ENCODE measurements at places on chromosomes 4 and X.

- DNase-seq = no peak
These were observed 58.2 kb upstream of the STOX2 start for GRCh38 chr4:183846951-183847350.

DNA sequence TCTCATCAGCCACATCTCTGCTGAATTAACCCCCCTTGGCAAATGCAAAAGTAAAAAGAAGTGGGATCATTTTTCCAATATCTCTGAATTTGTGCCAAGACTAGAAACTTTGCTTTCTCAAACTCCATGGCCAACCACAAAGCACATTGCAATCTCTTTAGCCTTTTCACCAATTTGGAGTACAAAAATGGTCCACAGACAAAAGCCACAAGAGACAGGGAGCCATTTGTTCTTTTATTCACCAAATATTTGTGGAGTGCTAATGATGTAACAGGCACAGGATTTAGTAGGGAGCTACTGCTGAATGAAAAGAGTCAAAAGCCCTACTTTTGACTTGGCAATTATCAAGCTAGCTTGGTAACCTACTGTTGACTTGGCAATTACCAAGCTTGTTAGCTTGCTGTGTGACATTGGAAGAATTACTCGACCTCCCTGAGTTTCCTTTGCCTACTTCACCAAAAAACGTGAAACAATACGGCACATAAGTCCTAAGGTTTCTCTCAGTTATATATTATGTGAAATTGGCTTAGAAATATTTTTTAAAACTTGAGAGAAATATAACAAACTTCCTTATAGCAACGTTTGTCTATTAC, 97.1 kb upstream of the KLF3 start:
- no peak for DNase-seq

GRCh38 chrX:140477987-140478386, 26.9 kb downstream of the SOX3 start:
- no peak for DNase-seq

DNA sequence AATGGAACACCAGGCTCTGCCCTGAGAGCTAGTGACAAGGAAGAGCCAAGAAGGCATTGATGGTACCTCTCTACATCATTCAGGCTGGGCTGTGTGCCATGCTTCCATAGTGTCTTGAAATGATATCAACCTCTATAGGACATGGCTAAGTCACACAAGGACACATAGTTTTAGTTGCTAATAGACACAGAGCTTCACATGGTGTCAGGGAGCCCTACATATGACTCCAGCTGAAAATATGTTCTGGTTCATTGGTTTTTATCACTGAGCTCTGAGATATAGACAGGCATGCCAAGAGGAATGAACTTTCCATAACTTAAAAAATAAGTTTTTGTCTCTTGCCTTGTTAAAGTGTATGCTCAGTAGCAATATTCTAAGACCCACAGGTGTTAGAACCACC, 72.1 kb upstream of the PRKG2 start:
- DNase-seq = no peak

- DNase-seq = no peak
These were observed 5.6 kb downstream of the SORCS2 start for GRCh38 chr4:7197910-7198309.

DNA sequence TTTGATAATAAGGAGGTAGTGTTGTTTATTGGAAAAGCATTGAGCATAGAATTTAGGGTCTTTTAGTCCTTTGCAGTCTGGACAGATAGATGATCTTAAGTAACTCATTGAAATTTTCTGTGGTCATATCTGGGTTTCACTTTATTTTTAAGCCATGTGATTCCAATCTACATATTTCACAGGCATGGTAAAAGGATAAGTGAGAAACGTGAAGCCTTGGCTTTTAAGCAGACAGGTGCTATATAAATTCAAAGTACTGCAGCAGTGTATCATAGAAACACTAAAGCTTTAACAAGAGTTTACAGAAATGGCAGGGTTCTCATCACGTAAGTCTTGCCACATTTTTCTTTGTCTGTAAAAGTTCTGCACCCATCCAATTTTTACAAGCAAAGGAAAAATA, 4.9 kb downstream of the PLS3 start:
- DNase-seq = no peak

- DNase-seq = no peak
These were observed 103.1 kb downstream of the UCHL1 start for GRCh38 chr4:41359836-41360213.

- no peak for DNase-seq
These were observed 119.4 kb downstream of the FAT4 start for GRCh38 chr4:125434136-125434535.

- DNase-seq = peak; percentile 34
These were observed 38.6 kb upstream of the MSMO1 start for GRCh38 chr4:165288639-165289422.

DNA sequence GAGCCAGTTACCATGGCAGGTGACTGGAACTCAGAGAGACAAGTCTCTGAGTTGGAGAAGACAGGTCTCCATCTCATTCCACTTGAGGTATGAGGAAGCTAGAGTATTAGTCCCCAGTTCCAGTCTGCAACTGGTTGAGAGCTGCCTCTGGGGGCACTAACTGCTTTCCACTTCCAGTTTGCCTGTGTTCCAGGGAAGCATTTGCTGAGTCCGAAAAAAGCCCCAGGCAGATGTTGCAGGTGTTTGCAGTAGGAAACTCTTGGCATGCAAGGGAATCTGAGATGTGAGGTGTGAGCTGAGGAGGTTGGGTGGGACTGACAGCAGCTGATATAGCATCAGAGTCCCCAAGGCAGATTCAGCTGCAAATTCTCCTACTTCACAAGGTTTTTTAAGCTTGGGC, 272.2 kb upstream of the CASK start:
- DNase-seq = no peak

DNA sequence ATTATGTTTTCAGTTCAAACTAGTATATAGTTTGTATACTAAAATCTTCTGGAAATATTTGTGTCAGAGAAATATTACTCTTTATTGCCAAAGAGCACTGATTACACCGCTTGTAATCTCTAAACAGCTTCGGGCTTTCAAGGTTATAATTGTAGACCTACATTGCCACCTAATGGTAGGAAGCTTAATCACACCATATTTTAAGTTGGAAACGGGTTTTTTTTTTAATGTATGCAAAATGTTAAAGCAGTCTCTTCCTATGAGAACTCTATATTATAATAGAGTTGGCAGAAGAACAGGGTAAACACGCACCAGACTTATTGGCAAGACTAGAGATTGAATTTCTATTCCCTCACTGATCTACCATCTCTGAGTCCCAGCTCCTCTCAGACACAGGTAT, 19.5 kb upstream of the NFXL1 start:
- DNase-seq = peak; percentile 13

- DNase-seq = no peak
These were observed 26.6 kb downstream of the TRIML2 start for GRCh38 chr4:188082796-188083195.

- no peak for DNase-seq
These were observed 17.0 kb downstream of the PRSS12 start for GRCh38 chr4:118335774-118336173.

GRCh38 chr4:519885-520682, 21.1 kb downstream of the PIGG start:
- no peak for DNase-seq

DNA sequence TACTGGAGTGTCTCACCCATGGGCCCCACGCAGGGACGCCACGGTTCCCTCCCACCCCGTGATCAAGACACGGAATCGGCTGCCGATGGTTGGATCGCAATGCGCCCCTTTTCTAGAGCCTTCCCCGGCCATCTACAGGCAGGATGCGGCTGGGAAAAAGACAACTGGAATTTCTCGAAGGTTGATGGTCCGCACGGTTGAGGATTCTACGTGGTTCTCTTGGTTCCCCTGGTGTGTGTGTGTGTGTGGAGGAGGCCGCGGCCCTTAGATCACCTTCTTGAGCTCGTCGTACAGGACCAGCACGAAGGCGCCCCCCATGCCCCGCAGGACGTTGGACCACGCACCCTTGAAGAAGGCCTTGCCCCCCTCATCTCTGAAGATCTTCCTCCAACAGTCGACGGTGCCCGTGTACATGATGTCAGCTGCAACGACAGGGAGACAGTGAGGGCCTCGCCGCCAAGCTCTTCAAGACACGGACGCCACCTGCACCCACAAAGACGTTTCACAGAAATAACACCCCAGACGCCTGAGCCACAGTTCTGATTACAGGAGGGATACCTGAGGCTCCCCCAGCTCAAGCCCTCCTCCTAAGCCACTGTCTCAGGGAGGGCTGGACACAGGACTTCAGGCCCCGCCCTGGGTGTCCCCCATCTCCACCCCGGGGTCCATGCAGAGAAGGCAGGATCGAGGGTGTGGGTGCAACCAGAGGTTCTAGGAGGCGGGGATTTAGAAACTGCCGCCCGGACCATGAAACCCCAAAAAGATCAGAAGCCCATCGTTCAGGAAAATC, 5.4 kb downstream of the SLC25A6 start:
- DNase-seq = no peak

DNA sequence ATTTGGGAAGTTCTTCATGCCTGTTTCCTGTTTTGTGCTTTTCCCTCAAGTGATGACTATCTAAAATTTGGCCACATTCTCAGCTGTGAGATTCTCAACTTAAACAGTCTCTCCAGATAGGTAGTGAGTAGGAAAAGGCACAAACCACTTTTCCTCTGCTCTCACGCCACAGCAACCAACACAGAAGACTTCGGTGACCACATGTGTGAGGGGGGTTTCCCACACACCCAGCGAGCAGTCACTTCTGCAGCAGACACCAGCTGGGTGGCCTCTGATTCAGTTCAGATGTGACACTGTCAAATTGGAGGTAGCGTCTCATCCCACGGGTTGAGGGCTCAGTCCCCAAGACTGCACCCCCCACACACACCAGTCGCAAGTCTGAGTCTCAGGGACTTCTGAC, 25.1 kb upstream of the CLDN34 start:
- DNase-seq = no peak

- peak; percentile 9 for DNase-seq
These were observed 94.1 kb downstream of the COX18 start for GRCh38 chr4:72975488-72975784.

GRCh38 chrX:32524385-32524784, 687.0 kb downstream of the DMD start:
- DNase-seq = no peak

DNA sequence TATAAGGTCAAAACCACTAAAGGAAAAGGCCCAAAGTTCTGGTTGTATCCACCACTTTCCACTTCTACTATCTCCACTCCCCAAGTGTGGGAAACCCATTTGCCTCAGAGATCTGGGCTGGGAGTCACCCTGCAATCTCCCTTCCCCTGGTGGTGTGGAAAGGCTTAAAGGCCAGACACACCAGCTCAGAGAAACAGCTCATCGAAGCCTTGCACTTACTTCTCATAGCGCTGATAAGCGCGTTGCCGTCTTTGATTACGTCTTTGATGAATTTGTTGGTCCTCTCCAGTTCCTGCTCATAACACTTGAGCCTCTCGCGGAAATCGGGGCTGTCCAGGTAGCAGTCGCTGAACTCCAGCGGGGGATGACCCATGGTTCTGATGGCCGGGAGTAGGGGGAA, 647 bp downstream of the OPHN1 start:
- no peak for DNase-seq

- DNase-seq = peak; percentile 12
These were observed 23.5 kb downstream of the NDP start for GRCh38 chrX:43949669-43950068.

- no peak for DNase-seq
These were observed 12.5 kb downstream of the GRXCR1 start for GRCh38 chr4:42904986-42905385.
